G401 (cell line): ENCODE measurements at places on chromosomes 2 and 18. TPM values are rescaled to one million over a fixed set of nuclear protein-coding genes. Genes with fewer than 3 reads are reported as not detected.

The TUBA3D gene
- not detected in 2 replicates for total RNA-seq

The TEX44 gene
- not detected in 2 replicates for total RNA-seq

GRCh38 chr2:98438190-98439133 lies 6.2 kb upstream of the INPP4A start:
- DNase-seq: no peak

DNA sequence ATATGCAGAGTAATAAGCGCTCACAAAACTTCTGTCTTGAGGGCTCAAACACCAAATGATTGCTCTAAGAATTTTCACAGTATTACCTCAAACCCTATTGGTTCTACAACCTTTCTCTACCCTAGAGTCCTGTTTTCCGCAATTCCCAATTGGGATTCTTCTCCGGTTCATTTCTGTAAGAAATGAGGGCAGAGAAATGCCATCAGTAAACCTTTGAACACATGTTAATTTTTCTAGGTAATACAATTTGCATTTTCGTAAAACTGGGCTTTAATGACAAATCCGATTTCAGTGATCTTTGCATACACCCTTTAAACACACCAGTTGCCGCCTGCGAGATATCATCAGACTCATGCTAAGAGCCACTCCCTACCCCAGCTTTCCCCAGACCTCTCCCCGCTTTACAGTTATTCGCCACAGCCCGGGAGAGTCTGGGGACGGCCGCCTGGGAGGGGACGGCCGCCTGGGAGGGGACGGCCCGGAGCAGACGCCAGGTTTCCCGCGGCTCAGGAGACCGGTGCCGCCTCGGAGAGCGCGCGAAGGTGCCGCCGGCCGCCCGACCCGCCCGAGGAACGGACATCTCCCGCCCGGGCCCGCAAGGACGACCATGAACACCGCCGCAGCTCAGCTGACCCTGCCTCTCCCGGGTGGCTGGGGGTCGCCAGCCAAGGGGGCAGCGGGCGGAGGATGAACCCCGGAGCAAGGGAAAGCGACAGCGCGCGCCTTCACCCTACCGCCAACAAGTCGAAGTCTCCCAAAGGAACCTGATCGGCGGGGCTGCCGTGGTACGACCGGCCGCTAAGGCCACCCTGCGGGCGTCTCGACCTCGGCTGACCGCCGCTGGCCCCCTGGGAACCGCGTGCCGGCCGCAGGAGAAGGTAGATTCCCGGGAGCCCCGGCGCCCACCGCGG lies 463 bp downstream of the SMC6 start:
- DNase-seq: peak; percentile 53

- no peak for DNase-seq
Measured at GRCh38 chr2:169230204-169230603, 132.1 kb downstream of the LRP2 start.

The DAW1 gene
- not detected in 2 replicates for total RNA-seq

DNA sequence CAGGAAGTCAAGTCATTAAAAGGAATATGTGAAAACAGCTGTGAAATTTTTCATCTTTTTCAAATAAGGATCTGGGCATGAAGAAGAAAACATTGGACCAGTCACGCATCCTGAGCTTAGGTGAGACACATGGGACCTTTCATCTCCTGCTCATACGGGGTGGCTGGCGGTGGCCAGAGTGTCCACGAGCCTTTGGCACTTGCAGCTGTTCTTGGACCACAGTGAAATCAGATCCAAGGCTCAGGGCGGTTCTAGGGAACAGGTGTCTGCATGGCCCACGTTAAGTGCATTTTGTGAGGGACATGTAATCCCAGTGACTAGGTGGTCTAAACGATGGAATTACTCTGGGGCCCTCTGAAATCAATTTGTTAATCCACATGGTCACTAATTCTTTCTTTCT lies 212.7 kb upstream of the COPS8 start:
- DNase-seq: no peak

- no peak for DNase-seq
Measured at GRCh38 chr2:147716906-147717305, 127.9 kb upstream of the ACVR2A start.

- no peak for DNase-seq
Measured at GRCh38 chr2:204946892-204947291, 401.6 kb downstream of the PARD3B start.

- DNase-seq: no peak
Measured at GRCh38 chr2:198441246-198441645, 636.9 kb downstream of the PLCL1 start.

DNA sequence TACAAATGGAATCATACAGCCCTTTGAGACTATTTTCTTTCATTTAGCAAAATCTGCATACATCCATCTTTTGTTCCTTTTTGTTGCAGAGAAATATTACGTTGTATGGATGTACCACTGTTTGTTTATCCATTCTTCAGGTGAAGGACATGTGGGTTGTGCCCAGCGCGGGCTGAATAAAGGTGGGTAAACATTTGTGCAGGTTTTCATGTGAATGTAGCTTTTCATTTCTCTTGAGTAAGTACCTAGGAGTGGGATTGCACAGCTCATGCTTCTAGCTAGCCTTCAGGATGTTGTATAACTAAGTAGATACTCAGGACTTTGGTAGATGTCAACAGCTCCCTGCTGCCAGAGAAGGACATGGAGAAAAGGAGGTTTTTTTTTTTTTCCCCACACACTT lies 50.6 kb upstream of the SPRED2 start:
- no peak for DNase-seq

GRCh38 chr18:67417864-67418523 lies 98.5 kb downstream of the DSEL start:
- no peak for DNase-seq

The CHRND gene
- total RNA-seq: not detected in 2 replicates

DNA sequence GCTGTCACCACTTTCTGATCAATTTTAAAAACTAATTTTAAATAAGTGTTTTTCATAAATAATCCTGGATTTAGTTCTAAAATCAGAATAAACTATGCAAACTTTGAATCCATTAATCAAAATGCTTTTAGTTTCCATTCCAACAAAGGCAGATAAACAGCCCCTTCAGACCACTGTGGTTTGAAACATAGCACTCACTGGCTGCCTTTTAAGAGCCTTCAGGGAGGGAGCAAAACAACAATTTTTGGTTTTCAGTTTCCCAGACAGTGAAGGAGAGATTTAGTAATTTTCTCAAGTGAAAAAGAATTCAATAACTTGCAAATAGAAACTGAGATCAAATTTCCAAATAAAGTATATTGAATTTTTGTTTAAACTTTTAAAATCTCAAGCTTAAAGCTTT lies 46.1 kb downstream of the CDK15 start:
- DNase-seq: no peak

- no peak for DNase-seq
Measured at GRCh38 chr2:170481201-170481600, 233.9 kb upstream of the SP5 start.

GRCh38 chr2:143736904-143737303 lies 607.7 kb downstream of the ARHGAP15 start:
- no peak for DNase-seq

The PSMA8 gene
- not detected in 2 replicates for total RNA-seq

The CD8B gene
- total RNA-seq: not detected in 2 replicates

- DNase-seq: peak; percentile 7
Measured at GRCh38 chr18:41096504-41096903, 858.5 kb upstream of the PIK3C3 start.

DNA sequence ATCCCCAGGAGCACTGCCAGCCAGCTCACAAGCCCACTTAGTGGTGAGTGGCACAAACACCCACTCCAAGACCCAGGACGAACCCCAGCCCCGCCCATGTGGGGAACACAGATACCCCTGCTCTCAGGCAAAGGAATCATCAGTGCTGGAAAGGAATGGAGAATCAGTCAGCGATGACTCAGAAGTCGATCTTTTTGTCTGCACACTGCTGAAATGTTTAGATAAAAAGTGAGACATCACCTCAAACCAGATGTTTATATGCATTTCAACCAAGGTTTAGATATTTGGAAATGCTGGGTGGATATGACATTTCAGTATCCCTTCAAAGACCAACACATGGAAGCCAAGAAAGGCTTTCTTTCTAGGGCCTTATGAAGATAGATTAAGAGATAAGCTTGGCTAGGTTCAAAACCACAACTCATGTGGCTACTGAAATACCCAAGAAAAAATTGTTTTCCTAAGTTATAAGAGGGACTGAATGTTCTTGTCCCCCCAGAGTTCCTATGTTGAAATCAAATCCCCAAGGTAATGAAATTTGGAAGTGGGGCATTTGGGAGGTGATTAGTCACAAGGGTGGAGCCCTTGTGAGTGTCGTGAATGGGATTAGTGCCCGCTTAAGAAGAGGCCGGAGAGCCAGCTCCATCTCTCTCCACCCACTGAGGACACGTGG lies 43.7 kb downstream of the POU3F3 start:
- DNase-seq: no peak

The SIX3 gene
- not detected in 2 replicates for total RNA-seq

- DNase-seq: no peak
Measured at GRCh38 chr2:33291278-33292013, 185.0 kb upstream of the RASGRP3 start.

DNA sequence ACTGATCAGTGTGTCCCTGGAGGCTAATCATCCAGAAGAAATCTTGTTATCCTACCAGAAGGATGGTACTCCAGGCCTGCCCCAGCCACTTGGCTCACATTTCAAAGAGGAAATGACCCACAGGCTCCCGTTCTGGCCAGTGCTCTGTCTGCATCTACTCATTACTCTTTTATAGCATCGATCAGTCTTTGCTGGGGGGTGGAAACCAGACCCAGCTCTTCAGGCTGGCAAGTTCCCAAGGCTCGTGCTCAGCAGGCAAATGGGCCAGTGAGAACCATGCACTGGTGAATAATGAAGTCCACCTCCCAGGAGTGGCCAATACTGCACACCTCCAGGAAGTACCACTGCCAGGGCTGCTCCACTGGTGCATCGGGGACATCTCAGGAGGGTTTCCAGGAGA lies 38.8 kb downstream of the DNER start:
- peak; percentile 32 for DNase-seq

- DNase-seq: no peak
Measured at GRCh38 chr2:31411771-31412170, 2.8 kb downstream of the XDH start.

- DNase-seq: no peak
Measured at GRCh38 chr2:232113821-232114220, 152.3 kb downstream of the DIS3L2 start.

- DNase-seq: peak; percentile 35
Measured at GRCh38 chr2:239801404-239802184, 223.5 kb downstream of the NDUFA10 start.

DNA sequence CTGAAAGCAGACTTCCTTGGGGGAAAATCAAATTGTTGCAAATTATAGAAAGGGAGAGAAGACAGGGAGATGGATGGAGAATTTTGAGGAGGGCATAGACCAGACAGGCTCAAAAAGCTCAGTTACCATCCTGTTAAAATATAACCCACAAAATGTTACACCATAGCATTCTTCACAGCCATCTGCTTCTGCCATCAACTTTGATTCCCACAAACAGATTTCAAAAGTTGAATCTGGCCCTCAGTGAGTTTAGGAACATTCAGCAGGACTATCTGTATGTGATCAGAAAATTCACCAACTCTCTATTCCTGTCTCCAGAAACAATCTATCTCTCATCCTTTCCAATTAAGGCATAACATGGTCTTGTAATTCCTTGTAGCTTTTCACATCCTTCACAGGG lies 159.8 kb upstream of the CCDC68 start:
- DNase-seq: no peak

DNA sequence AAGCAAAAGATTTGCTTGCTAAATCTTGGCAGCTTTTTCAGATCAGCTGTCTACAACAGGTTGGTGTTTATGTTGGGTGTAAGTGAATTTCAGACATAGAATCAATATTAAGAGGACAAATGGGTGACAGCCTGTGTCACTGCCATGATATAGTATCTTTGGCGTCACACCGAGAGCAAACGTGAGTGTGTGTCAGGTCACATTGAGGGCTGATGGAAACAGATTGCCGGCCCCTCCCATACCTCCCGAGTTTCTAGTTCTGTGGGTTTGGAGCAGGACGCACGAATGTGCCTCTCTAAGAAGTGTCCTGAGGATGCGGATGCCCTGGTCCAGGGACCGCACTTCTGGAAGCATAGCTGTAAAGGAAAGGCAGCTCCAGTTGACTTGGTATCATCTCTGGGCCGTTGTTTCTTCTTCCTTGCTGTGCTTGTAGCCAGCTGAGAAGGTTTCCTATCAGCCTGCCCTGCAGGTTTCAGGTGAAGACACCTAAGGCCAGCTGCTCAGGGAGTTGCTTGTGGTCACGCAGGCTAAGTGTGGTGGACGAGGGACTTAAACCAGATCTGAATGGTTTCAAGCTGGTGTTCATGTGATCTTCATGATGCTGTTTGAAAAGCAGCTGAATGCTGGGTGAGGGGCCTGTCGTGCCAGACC lies 6.4 kb downstream of the AGAP1 start:
- DNase-seq: no peak

DNA sequence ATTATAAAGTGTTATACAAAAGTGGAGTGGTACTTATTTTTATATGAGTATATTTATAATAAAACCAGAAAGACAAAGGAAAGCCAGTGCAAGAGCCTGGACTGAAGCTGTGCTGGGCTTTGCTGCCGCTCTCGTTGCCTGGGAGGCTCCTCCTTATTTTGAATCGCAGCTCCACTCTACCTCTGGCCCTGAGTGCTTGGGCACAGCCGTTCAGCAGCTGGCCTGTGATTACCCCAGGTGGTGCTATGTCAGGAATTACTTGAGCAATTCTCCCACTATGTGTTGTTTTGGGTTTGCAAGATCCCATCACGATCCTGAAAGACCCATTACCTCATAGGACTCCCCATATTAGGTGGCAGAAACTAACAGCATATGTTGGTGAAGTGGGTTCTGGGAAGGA lies 53.0 kb upstream of the LCLAT1 start:
- no peak for DNase-seq

The CD207 gene
- 0.10 and 0.37 TPM in 2 replicates for total RNA-seq

The SPDYA gene
- 0.17 and 1.7 TPM in 2 replicates for total RNA-seq

The RGPD8 gene
- 3.8 and 9.7 TPM in 2 replicates for total RNA-seq

DNA sequence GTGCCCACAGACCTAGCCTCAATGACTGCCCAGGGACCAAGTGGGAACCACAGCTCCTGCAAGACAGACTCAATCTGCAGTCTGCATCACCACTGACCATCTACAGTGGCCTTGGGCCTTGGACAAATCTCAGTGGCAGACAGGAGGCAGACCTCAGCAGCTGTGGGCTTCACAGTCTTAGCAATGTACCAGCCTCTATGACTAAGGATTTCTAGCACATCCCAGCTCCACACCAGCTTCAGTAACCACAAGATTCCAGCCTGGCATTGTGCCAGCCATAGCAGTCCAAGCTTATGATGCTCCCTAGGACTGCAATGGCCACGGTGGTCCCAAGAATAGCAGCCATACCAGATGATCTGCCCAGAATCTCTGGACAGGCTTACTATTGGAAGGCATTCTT lies 19.6 kb upstream of the WDR75 start:
- no peak for DNase-seq

GRCh38 chr2:12918138-12918834 lies 201.6 kb downstream of the TRIB2 start:
- DNase-seq: no peak

GRCh38 chr2:75047992-75048625 lies 89.7 kb downstream of the POLE4 start:
- no peak for DNase-seq

- DNase-seq: no peak
Measured at GRCh38 chr2:212254339-212254738, 284.3 kb downstream of the ERBB4 start.

- DNase-seq: no peak
Measured at GRCh38 chr2:45275242-45275805, 266.1 kb upstream of the SIX2 start.
